GM10248 (cell line): ENCODE measurements at places on chromosomes 3 and 15.

- DNase-seq, result peak; percentile 74
Observed at GRCh38 chr3:133663569-133664313, 2.0 kb upstream of the TOPBP1 start.

DNA sequence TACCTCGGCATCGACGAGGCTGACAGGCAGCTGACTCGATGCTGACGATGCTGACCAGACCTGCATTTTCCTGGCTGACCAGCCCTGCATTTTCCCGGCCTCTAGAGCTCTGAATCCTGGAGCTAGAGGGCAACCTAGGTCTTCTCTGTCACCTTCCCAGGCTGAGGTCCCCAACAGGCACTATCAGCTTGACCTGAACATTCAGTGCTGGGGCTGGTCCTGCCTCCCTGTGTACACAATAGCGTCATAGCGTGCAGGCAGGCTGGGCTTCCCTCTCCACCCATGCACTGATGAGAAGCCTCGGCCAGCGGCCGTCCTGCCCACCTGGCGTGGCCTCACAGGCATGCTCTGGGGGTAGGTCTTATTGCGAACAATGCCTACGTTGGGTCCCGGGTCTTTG lies 62.3 kb upstream of the SNRPA1 start:
- DNase-seq, result no peak

DNA sequence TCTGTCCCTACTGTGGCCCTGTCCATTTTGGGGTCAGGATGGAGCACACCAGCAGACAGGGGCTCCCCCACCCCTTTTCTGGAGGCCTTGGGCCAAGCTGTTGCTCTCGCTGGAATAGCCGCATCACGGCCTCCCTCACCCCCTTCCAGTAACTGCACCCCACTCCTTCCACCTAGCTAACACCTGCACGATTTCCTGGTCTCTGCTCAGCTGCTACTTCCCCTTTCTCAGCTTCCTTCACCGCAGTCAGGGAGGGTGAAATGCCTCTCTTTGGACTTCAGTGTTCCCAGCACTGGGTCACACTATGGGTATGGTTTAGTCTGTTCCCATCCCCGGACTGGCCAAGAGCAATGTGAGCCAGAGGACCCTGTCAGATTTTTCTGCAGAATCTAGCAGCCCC lies 400.2 kb downstream of the MCTP2 start:
- peak; percentile 10 for DNase-seq

GRCh38 chr15:62983956-62984355 lies 58.6 kb upstream of the TPM1 start:
- no peak for DNase-seq

- peak; percentile 44 for DNase-seq
Observed at GRCh38 chr15:90557186-90558084, 27.7 kb downstream of the CRTC3 start.

DNA sequence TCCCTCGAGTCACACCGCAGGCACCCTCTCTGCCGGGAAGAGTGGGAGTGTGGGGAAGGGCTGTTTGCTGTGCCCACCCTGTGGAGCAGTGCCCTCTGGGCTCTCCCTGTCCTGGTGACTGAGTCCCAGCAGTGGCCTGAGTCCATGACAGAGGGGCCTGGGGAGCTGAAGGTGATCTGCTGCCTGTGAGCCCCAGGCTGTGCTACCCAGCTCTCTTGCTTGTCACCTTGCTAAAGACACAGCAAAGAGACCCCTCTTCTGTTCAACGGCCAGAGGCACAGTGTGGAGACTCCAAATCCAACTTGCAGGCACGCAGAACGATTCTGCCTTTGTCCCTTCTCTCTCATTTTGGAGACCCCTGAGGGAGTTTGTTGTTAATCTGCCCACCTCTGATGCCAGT lies 232.6 kb downstream of the OPA1 start:
- no peak for DNase-seq

GRCh38 chr3:151171145-151171757 lies 31.8 kb downstream of the GPR171 start:
- peak; percentile 22 for DNase-seq

DNA sequence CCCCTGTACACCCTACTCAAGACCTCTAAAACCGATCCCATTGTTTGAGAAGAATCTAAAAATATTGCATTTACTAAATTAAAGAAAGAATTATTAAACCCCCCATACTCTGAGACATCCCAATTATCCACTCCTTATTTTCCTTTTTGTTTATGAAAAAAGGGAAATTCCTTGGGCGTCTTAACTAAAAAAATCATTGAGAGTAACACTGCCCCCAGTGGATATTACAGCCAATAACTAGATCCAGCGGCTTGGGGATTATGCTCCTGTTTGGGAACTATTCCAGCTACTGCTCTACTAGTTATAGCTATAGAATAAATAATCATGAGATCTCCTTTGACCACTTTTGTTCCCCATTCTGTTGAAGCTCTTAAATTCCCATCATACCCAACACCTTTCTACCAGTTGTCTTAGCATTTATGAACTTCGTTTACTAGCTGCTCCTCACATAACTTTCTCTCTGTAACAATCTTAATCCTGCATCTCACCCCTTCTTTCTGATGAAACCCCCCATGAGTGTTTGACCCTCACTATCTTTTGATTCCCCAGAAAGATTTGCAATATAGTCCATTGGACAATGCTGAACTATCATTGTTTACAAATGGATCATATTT lies 12.7 kb upstream of the CFAP91 start:
- DNase-seq, result no peak

DNA sequence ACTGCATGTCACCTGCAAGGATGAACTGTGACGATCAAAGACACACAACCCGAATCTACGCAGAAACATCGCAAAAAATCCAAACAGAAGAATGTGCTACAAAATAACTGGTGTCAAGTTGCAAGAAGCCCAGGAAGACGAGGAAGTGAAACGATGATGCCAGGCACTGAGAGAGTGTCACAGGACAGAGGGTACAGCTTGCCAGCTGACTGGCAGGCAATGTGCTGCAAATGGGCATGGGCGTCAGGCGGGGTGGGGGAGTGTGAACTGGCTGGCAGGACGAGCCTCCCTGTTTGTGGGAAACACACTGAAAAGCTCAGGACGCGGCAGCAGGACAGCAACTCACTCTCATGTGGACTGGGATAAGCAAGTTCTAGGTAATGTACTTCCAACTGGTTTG lies 28.9 kb upstream of the OCA2 start:
- no peak for DNase-seq

GRCh38 chr3:32340039-32340438 lies 51.6 kb upstream of the CMTM7 start:
- peak; percentile 54 for DNase-seq

DNA sequence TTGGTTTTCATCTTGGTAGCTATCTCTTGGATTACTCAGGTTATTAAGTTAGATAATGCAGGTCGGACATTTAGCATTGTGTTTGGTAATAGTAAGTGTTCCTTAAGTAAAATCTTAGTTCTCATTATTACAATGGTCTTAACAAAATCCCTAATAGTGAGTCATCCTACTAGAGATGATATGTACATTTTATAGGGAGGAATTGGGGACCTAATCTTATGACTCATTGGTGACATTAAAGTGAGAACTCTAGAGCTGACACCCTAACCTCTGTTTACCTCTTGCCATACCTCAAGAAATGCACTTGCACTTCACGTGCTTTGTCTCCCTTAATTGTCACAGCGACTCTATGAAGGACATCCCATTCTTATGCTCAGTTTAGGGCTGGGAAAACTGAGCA lies 174.9 kb downstream of the CADPS start:
- no peak for DNase-seq

DNA sequence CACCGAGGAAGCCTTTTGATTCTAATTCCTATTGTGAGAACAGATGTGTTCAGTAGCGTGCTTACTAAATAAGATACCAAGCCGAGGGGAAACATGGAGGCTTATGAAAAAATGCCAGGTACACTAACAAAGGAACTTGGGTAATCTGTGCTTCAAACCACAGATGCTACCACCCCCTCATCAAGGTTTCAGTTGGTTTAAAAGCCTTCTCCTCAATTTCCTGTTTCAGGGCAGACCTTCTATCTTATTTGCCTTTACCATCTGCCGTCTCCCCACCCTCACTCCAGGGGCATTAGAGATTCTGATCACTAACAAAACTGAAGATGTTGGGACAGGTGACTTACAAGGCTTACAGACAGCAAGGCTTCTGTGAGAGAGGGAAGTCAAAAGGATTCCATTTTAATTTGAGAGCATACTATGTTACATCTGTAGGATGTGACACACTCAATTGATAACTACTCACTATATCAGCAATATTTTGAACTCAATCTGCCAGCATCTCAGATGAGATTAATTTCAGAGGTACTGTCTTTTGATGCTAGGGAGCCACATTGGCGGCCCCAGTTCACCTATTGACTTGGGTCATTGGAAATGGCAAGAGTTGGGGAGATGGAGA lies 60.6 kb upstream of the PLCL2 start:
- DNase-seq, result peak; percentile 28

DNA sequence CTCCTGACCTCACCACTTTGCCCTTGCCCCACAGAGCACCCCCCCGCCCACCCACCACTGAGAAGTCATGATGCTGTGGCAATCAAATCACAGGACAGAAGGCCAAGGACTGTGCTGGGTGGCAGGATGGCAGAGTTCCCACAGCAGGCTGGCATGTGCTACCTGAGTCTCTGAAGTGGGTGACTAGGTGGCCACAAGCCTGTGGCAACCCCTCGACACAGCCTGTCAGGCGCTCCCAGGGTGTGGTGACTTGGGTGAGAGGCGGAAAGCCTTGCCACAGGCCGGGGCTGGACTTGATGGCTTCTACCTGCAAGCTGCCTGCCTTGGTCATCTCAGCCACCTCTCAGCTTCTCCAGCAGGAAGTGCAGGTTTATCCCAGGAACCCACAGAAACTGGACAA lies 15.6 kb upstream of the DUSP7 start:
- no peak for DNase-seq

DNA sequence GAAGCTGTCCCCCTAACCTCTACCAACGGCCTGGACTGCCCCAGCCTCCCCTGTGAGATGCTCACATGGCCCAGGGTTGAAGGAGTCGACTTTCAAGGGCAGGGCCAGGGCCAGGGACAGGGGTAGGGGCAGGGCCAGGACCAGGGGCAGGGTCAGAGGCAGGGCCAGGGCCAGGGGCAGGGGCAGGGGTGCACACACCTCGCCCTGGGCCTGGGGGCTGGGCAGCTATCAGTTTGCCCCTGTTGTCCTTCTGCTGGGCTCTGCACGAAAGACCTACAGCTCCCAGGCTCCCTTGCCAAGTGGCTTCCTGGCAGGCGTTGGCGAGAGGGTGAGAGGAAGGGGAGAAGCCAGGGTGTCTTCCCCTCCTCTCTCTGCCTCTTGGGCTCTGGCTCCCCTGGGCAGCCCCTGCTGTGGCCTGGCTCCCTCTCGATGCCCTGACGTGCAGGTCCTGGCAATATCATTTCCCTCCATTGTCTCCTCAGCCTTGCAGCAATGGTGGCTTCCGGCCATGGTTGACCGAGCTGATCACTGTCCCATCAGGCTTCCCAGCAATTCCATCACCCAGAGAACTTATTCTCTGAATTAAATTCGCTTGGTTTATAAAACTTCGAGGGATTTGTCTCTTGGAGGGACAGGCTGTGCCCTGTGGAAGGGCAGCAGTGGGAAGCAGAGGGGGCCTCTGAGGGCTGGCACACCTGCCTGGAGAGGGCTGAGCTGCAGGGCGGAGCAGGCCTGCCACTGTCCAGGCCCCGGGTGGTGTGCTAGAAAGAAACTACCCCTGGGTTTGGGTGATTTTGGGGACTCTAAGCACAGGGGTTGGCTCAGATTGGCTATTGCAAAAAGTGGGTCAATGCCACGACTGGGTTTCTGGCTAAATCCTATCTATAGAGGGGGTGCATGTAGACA lies 13.9 kb downstream of the PRR23E start:
- DNase-seq, result peak; percentile 10

DNA sequence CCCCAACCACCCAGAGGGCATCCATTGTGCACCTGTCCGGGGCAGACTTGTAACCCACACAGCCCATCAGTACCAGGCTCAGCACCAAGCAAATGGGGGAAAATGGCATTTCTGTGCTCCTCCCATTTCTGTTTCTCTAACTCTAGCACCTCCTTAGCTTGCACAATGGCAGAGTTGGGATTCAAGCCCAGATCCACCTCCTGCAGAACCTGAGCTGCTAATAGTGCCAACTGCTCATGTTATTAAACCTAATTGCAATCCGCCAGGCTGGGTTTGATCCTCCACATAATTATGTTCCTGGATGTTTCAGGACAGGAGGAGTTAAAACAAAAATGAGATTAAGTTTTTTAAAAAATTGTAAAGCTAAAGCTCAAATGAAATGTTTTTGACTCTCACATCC lies 235.0 kb downstream of the OCA2 start:
- no peak for DNase-seq

DNA sequence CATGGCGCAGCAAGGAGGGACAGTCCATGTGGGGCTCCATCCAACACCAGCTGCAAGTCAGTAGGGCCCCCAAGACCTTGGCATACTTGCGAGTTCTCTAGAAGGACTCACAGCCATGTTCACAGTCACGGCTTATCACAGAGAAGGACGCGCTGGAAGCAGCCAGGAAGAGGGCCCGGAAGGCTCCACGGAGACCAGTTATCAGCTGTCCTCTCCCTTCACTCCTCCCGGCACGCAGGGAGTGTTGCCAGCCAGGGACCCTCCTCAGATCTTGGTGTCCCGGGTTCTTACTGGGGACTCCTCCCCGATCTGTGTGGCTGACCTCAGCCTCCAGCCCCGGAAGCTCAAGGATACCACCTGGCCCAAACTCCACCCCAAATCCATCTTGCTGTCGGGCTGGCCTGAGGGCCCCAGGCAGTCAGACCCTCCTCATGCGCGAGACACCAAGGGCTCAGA lies 68.0 kb downstream of the SLTM start:
- no peak for DNase-seq

DNA sequence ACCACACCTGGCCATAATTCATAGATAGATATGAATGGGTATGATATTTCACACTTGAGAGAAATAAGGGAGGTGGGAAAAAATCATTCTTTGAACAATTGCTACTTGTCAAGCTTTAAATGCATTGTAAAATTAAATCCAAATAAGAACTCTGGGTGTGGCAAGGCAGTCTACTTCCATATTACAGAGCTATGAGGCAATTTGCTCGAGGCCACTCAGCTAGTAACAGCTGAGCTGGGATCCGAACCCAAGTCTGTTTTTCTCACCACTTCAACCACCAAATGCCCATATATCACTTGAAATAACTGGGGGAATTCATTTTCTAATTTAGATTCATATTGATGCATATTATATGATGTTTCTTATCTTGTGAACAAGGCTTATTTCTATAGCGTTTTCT lies 482.2 kb upstream of the ADAMTS9 start:
- DNase-seq, result no peak

- DNase-seq, result no peak
Observed at GRCh38 chr3:7536921-7537320, 676.0 kb downstream of the GRM7 start.

DNA sequence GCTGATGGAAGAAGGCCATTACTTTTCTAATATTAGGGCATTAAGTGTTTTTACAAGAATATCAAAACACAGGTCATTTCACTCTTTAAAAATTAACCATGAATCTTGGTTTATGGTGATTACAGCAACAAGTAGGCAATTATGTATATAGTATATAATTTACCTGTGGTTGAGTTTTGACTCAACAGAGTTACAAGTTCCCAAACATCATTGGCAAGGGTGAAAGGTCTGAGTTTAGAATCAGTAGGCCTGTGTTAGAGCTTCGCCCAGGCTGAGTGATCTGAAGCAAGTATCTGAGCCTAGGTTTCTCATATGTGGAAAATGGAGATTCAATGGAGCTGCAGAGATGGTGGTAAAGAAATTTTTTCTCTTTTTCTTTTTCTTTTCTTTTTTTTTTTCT lies 25.1 kb upstream of the LPP start:
- no peak for DNase-seq

GRCh38 chr3:12193485-12194165 lies 34.9 kb upstream of the TIMP4 start:
- peak; percentile 45 for DNase-seq
